Liver (tissue), 10 donors: ENCODE measurements at places on chromosomes 3 and 15.

DNA sequence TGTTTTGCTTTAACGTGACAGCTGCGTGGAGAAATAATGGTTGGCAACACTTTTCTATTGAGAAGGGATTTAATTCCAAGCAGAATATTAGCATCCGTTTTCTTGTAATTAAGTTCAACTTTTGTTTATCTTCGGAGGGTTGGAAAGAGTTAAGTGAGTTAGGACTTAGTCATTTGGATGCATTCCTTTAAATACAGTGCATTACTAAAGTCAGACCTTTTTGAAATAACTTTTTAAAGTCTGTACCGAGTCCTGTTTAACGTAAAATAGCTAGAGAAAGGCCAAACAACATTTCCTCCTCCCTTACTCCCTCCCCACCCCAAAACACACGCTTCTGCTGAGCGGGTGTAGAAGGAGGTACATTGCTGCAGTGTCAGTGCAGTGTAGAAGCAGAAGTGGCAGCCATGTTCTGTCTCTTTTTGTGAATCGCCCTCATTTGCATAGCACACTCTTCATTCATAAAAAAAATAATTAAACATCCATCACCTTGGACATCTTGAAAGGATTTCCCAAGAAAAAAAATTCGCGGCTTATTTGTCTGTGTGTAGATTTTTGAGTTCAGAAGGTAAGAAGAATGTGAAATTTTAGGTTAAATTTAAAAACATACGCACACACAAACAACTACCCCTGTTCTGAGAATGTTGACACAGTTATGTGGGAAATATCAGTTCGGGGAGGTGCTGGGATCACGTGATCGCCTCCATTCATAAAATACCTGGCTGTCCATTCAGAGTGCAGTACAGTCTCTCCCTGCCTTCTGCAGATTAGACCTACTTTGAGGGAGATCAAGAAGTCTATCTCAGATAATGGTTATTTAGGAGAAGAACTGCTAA is 1.6 kb downstream of the SPRED1 start:
- no peak for DNase-seq

DNA sequence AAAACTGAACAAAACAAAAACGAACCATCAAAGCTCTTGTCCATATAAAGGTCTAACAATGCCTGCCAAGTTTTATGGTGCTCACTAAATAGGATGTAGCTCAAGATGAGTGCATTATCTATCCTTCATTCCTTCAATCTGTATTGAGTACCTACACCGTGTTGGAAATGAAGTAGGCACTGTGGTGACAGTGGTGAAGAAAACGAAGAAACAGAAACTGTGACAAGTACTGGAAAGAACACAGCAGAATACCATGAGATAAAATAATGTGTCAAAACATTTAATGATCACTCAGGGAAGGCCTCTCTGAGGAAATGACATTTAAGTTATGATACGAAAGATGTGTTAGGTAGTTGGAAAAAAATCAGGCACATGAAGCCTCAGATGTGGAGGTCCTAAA is 36.2 kb downstream of the CBLB start:
- DNase-seq: no peak

- DNase-seq: no peak
Measured at GRCh38 chr3:177594096-177594495, 396.8 kb upstream of the TBL1XR1 start.

- DNase-seq: no peak
Measured at GRCh38 chr15:96038131-96038530, 292.4 kb upstream of the NR2F2 start.

- no peak for DNase-seq
Measured at GRCh38 chr15:66831289-66831688, 129.3 kb downstream of the SMAD6 start.

GRCh38 chr3:194779729-194780224 is 94.1 kb downstream of the FAM43A start:
- DNase-seq: no peak

DNA sequence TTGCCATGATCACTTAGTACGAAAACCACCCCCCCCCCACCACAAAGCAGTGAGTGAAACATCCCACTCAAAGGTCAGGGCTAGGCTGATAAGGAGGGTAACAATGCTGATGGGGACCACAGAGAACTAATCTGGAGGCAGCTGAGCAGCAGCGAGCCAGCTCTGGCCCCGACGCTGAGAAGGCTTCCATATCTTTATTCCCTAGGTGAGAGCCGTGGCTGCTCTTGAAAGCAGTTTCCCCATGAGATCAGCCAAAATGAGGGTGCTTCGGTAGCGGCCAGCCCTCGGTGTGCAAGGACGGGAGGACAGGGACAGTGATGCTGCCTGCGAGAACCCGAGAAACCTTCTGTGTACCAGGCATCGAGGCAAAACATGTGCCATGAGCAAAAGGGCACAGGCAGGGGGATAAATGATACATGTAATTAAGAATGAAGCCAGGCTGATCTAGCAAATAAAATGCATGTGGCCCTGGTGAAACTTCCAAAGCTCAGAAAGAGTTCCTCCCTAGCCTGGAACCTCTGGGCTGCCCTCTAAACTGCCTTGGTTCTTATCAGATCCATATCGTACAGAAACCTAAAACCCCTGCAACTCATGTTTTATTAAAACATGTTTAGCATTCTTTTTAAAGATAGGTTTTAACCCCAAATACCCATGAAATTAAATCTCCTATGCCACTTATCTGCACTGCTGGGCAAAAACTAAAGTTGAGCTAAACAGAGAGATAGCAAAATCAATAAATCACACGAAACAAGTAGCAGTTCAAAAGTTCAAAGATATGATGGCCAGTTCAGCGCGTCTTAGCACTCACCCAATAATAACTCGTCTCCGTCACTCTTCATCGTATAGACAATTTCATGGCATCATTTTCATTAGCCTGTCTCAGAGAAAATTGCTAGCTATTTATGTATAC is 337.3 kb downstream of the FOXP1 start:
- no peak for DNase-seq

DNA sequence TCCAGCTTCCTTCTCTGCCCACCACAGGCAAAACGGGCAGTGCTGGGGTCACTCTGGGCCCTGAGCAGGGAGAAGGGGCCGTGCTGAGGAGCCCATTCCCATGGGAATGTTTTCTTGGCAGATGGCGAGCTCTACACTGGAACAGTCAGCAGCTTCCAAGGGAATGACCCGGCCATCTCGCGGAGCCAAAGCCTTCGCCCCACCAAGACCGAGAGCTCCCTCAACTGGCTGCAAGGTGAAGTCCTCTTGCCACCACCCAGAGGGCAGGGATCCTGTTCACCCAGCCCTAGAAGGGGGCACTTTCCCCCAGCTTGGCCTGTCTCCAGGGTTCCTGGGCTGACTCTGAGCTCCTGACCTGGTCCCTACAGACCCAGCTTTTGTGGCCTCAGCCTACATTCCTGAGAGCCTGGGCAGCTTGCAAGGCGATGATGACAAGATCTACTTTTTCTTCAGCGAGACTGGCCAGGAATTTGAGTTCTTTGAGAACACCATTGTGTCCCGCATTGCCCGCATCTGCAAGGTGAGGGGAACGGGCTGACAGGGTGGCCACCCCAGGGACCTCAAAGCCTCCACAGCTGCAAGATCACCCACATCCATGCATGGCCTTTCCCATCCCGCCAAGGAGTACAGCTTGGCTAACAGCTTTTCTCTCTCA is 12.4 kb downstream of the CIB1 start:
- DNase-seq: peak; percentile 80

- no peak for DNase-seq
Measured at GRCh38 chr3:178546079-178546478, 9.8 kb downstream of the KCNMB2 start.

- no peak for DNase-seq
Measured at GRCh38 chr3:37520907-37521341, 340.8 kb upstream of the CTDSPL start.

DNA sequence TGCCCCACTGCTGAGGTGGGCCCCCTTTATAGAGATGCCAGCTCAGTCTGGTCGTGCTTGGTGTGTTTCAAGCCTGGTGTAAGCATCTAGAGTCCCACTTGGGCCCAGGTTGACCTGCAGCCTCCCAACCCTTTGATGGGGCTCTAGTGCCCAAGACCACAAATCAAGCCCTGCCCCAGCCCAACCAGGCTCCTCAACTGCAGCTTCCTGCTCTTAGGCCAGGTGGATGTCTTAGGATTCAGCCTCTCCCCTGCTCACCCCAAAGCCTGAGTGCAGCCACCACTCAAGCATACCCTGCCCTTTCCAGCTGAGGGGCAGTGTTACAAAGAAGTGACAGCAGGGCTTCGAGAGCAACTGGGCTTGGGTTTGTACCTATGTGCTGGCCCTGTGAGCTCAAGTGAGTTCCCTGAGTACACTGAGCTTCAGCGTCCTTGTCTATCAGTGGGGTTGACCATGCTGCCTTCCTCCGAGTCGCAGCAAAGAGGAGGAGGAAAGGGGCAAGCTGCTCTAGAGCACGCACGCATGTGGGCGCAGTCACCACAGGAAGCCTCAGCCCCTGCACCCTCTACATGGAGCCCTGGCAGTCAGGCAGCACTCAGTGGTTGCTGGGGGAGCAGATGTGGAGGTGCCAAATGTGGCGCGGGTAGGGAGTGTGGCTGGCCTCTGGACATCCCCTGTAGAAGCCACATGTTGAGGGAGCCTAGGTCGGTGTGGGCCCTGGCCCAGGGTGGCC is 120.7 kb downstream of the EEFSEC start:
- DNase-seq: peak; percentile 30

DNA sequence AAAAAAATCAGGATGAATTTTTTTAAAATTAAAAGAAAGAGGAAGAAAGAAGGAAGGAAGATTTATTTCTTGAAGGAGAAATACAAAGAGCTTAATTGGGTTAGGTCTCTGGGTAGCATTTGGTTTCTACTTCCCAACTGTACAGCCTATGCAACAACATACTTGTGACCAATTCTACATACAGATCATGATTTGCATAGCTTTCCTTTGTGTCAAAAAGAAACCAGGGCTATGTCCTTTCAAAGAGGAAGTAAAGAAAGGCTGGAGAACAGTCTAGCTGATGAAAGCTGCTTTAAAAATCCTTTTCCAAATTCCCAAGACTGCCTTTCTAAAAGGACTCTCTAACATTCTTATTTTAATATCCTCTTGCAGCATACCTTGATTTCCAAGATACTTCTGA is 6.1 kb upstream of the HGD start:
- DNase-seq: no peak

DNA sequence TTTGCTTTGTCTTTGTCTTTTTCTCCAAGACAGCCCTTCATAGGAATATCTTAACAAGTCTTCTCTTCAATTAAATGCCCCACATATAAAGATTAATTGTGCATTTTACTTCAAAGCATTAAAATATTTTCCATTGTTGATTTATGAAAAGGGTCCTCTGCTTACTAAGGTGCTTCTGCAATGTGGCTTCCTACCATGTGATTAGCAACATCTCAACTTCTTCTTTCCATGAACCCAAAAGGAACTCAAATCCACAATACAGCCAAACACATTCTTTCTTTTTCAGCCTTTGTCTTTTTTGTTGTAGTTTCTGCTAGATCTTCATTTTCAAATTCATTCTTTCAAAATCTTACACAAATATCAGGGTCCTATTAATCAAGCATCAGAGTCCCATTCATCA is 309.2 kb downstream of the NSUN3 start:
- DNase-seq: no peak

DNA sequence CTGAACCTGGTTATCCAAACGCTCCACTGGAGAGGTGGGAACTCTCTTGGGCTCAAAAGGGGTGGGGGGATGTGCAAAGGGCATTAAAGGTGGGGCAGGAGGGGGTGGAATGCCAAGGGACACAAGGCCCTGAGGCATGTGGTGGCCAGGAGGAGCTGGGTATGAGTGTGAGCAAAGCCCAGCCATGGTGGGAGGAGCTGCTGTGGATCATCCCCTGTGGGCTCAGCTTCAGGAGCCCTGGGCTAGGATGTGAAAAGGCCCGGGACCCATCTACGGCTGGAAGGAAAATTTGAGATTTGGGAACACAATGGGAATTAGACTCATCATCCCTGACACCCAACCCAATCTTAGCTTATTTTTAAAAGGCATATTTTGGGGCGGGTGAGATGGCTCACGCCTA is 33.3 kb downstream of the MGLL start:
- DNase-seq: no peak

DNA sequence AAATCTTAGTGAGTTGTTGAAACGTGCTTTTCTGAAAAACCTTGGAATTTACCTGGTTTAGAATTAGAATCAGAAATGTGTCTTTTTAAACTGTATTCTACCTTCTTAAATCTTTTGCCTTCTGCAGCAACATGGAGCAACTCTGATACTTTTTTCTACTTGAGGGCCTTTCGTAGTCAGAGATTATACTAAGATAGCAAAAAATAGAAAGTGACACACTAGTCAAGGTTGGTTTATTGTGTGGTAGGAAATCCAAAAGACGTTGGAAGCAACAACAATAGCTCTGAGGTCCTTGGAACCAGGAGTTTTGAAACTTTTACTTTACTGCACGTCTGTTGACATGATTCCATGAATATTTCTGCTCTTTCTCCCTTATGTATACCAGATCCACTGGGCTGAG is 294.9 kb downstream of the LPP start:
- no peak for DNase-seq

GRCh38 chr3:197460002-197460401 is 95.8 kb downstream of the BDH1 start:
- DNase-seq: no peak

- no peak for DNase-seq
Measured at GRCh38 chr3:160130950-160131349, 94.3 kb upstream of the C3orf80 start.

- DNase-seq: no peak
Measured at GRCh38 chr3:127391436-127392155, 103.8 kb upstream of the PRR20G start.

GRCh38 chr15:74036271-74037170 is 42.0 kb downstream of the PML start:
- peak; percentile 46 for DNase-seq

DNA sequence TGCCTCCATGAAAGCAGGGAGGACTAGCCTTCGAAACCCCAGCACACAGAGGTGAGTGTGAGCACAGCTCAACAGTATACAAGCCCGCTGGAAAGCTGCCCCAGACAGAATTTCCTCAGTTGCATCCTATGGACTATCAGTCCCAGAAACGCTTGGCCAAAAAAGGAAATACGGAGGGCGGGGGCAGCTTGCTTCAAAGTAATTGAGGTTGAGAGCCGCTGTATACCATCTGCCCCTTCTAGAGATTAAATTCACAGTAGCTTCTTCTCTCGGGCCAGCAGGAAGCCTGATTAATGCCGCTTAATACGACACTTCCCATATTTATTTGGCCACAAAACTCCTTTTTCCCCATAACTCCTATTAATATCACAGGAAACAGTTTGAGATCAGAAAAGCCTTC is 88.7 kb downstream of the LIPC start:
- DNase-seq: no peak

DNA sequence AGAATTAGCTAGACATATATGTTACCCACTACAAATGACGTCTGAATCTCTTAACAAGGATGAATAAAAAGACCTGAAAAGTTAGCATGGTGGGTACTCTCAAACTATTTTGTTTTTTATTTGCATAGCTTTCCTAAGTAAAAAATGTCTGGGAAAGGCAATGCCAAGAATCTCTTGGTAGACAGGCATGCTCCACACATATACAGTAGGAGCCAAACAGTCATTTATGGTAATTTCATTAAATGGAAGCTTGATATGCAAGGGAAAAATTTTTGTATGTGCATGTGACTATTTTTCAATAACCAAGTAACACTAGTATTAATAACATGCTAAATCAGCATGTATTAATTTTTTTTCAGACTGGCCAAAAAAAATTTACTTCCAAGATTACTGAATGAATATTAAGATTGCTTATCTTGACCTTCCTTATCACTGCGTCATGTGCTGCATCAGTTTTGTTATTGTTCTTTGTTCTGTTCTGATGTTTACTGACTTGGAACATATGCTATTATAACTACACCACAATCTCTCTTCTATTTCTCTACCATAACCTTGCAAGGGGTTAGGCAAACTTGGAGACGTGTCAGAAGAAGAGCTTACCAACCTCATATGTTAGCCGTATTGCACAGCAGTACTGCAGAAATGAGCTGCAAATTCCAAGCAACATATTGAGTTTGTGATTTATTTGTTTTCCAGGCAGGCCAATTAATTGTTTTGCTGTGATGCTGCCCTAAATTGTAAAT is 255.3 kb downstream of the RBMS3 start:
- DNase-seq: no peak
